ENCODE measurements at places on chromosomes 3 and 15.

DNA sequence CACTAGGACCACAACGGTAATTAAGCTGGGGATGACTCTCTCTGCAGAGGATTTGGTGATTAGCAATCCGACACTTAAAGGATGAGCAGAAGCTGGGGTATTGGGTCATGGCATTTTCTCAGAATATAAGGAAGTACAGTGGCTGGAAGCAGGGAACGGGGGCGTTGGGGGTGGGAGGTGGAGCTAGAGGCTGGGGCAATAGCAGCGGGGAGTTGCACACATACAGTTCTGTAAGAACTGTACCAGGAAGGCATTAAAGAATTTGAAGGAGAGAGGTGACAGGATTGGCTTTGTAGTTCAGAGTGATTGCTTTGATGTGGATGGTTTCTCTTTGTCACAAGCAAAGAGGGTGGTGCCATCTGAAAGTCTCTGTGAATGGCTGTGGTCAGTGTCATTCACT lies 28.2 kb downstream of the PSMD6 start:
- no peak for DNase-seq

DNA sequence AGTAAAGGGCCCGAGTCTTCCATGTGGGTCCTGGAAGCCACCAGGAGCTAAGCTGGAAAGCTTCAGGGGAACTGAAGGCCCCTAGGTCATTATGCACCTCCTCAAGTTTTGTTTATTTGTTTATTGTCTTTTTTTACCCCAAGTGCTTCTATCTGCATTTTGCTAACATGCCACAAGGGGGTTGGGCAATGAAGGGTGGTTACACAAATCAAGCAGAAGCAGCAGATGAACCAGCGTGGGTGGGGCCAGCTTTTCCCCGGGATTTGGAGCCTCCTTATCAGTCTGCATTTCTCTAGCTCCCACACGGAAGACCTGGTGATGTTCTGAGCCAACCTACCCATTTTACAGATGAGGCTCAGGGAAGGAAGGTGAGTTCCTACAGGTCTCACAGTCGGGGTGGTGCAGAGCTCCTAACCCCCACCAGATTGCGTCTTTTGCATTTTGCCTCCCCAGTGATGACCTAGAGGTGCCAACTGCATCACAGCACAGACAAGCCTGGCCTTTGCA lies 16.8 kb downstream of the TMC3 start:
- DNase-seq: no peak

DNA sequence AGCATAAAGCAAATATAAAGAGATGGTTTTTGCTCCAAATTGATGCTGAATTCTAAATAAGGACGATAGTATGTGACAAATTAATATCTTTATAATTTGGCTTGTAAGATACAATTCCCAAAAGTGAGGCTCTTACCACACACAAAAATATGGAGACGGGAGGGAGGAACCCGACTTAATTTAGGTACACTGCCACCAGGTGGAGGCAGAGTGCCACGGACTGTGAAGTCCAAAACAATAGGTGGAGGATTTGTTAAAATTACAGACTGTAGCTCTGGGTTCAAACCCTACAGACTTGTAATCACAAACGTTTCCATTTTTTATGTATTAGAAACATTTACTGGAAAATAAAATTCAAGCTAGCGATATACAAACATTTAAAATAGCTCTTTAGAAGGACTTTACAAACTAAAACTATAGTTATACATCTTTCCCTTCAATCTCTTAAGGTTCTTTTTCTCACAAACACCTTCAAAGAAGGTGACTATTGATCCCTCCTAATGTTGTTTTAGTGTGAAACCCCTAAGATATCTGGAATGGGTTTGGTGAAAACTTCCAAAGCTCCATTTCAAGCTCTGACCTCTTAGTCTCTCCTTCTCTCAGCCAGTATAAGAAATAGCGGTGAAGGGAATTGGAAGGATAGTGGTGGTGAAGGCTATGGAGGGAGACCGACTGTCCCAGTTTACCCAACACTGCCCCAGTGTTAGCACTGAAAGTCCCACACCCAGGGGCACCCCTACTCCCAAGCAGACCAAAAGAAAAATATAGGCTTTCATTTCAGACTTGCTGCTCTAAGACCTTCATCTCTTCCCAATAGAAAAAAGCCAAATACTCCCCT lies 89.7 kb downstream of the AQP9 start:
- peak; percentile 68 for DNase-seq

DNA sequence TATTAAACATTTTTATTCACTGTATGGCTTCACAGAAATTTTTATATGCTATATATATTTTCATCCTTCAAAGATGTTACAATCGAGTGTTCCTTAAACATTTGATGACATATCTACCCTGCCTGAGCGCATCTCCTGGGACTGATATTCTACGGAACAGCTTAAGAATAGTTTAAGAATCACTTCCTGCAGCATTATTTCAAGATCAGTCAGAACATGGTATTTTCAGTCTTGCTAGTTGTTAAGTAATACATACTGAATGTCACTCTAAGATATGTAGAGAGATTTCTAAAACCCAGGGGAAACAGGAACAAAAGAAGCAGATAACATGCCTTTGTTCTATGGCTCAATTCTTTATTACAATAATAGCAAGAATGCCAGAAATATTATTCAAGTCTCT lies 8.7 kb downstream of the COL8A1 start:
- no peak for DNase-seq

- DNase-seq: no peak
These were observed 15.1 kb downstream of the GRIP2 start for GRCh38 chr3:14524920-14525660.

DNA sequence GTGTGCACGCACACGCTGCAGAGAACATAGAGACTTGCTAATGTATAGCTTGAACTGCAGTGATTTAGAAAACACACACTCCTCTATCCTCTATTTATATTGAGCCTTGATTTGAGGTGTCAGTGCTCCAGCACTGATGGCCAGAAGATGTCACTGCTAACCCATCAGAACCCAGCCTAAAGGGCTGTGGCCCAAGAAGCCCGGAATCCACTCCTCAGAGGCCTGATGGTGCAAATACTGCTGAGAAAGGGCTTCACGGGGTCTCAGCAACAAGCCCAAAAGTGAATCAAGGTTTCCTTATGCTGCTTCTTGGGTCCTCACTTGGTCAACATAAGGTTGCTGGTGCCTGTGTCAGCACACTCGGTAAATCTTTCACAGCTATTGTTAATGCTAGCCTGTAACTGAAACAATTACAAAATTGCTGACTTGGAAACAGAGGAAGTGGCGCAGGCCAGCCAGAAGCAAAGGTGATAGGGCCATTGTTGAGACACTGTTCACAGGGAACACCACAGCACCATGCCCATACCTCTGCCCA lies 60.3 kb downstream of the HEG1 start:
- peak; percentile 66 for DNase-seq

DNA sequence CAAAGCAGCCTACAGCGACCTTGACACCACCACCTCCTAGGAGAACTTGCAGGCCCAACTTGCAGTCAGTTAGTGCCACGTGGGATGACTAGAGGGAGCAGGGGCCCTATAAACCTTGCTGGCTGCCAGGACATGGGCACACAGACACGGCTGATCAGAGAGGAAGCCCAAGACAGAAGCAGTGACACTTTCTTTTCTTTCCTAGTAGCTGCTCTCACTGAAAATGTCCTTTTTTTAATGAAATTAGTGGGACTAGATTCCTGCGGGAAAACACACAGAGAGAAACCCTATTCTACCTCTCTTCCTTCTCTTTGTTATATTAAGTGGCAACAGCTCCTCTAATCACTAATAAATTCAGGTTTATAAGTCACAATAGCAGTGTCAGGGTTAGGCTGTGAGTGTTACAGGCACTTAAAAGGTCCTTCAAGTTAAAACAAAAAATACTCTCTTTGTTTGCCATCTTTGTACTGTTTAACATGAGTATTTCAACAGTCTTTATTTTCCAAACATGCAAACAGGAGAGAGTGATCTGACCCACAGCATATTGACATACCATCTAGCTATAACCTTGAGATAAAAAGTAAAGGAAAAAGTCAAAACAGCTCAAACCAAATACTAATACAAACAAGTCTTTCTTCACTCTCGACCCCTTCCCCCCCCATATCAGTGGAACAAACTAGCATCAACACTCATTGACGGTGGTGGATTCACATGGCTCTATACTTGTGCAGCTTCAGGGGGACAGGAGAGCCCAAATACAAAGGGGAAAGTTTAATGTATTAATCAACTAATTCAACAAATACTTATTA lies 2.1 kb upstream of the TMEM212 start:
- DNase-seq: no peak

DNA sequence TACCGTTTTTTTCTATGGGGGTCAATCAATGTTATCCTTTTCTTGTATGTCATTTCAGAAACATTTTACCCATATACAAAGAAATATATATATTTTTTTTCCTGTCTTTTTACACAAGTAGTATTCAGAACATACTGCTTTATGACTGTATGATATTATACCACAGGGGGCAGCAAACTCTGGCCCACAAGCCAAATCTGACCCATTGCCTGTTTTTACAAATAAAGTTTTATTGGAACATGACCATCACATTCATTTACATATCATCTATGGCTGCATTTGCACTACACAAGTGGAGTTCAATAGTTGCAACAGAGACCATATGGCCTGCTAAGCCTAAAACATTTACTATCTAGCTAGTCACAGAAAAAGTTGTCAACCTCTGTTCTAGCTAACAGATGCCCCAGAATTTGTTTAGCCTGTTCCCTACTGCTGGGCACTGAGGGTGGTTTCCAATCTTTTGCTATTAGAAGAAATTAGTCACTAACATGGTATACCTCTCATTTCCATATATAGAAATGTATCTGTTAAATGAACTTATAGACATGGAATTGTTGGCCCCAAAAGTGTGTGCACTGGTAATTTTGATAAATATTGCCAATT lies 57.7 kb downstream of the BFSP2 start:
- DNase-seq: no peak

GRCh38 chr3:64188810-64189560 lies 36.3 kb downstream of the PRICKLE2 start:
- no peak for DNase-seq

DNA sequence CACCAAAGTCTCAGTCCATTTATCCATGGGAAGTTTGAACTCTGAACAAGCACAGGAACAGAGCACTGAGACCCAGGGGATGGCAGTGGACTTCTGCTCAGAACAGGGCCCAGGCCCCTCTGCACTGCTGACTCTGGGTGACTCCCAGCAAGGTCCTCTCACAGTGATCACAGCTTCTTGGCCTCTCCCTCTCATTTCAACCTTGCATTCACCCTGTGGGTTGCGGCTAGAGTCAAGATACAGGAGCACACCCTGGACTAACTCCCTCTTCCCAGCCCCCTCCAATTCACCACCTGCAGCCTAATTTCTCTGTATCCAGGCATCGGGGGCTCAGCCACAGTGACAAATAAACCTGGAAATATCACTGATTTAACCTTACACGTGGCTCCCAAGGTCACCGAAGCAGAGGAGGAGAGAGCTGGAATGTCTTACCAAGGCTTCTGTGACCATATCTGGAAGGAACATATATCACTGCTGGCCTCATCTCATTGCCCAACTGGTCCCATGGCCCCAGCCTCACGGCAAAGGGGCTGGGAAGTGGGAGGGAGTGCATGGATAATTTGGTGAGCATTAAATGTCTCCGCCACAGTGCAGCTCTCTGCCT lies 1.2 kb downstream of the RTP3 start:
- no peak for DNase-seq

DNA sequence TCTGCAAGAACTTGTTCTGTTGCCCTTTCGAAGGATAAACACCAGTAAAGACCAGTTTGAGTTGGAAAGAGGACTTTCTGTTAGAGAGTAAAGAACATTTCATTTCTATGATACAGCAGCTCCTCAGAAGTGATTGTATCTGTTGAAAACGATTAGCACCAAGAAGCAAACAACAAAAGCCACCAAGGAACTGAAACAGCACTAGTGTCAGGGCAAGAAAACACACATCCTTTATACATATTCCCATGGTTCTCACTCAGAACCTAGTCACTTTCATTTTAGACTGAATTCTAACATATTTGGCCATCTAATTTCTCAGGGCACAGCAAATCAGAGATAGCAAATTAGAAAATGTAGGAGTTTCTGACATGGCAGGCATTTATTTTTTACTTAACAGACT lies 116.1 kb downstream of the ATP1B3 start:
- no peak for DNase-seq

DNA sequence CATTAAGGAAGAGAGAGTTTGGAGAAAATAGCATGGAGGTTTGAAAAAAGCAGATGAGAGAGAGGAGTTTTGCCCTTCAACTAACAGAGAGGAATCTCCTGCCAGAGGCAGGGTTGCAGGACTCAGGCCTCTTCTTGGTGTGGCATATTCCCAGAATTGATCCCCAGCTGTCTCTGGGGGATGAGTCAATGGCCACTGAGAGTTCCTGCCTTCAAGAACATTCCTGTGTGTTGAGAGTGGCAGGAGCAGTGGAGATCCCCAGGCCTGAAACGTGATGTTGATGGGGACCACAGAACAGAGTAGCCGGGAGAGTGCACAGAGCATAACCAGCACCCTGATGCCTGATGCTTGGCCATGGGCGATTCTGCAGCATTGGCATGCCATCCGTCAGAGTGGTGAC lies 348.4 kb upstream of the THBS1 start:
- DNase-seq: no peak

GRCh38 chr3:36192901-36193300 lies 187.4 kb upstream of the STAC start:
- DNase-seq: no peak

GRCh38 chr3:74357881-74358280 lies 256.6 kb downstream of the CNTN3 start:
- DNase-seq: no peak
